ENCODE measurements at places on chromosomes 3 and 15.

GRCh38 chr15:70853973-70854665, at the start of gene LARP6:
TSS of gene LARP6 (minus strand) at chr15:70854157. CDS start at chr15:70854088, 69 bp downstream.
- DNase-seq = peak; percentile 10

GRCh38 chr3:38581774-38582173, 67.7 kb downstream of the SCN5A start:
- DNase-seq = no peak

GRCh38 chr3:11635680-11636393, 7.9 kb downstream of the VGLL4 start:
- no peak for DNase-seq

GRCh38 chr3:24067483-24067882, 122.4 kb downstream of the NR1D2 start:
- no peak for DNase-seq

GRCh38 chr15:68781766-68782588, 38.7 kb downstream of the ANP32A start:
- peak; percentile 33 for DNase-seq

GRCh38 chr3:130865489-130865888, 28.4 kb upstream of the ATP2C1 start:
- DNase-seq = no peak

DNA sequence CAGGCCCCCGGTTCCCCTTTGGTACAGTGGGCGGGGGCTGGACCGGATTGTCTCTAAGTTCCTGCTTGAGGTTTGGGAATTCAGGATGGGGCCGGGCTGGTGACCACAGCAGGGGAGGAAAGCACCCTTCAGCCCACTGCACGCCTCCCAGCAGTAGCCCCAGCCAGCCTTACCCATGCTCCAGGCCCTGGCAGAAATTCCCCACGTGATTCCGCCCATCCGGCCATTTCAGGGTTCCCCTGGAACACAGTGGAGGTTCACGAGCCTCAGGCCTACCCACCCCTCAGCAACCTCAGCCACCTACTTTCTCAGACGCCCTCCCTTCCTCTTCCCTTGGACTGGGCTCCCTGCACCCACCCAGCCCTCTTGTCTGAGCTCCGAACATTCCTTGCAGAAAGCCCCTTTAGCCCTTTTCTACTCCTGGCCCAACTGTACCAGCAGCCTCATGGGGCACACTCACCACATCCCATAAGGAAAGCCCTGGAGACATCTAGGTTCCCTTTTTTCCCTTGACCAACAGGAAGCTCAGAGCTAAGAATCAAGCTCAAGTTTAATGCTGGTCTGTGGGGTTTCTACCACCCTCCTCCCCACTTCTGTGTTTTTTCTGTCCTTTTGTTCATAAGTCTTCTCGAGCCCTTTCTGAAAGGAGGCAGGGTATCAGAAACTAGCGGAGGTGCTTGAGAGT, 11.5 kb downstream of the ALS2CL start:
- no peak for DNase-seq

GRCh38 chr3:81871358-81872155, 110.1 kb upstream of the GBE1 start:
- DNase-seq = no peak

- DNase-seq = no peak
These were observed 68.9 kb upstream of the HERC1 start for GRCh38 chr15:63902671-63903035.

GRCh38 chr3:36700537-36701248, 63.7 kb downstream of the DCLK3 start:
- DNase-seq = peak; percentile 67

DNA sequence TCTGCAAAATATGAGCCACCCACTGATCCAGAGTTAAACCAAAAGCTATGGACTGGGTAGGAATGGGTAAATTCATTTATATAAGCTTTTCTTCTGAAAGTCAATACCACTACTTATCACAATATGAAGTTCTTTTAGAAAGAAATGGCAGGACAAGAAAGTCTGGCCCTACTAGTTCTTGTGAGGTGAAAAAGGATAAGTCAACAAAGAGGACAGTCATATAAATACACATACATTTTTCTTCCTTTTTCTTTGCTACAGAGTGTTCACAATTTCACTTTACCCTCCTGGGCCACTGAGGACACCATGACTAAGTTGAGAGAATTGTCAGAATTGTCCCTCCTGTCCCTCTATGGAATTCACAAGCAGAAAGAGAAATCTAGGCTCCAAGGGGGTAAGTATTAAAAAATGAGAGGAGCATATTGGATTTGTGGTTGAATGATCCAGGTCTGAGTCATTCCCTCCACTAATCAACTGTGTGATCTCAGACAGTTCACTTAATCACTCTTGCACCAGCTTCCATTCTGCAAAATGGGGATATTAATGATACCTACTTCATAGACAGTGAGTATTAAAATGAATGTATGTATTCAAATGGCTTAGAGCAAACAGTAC, 27.6 kb downstream of the ACP3 start:
- DNase-seq = no peak

- peak; percentile 54 for DNase-seq
These were observed 11.4 kb upstream of the CYP11A1 start for GRCh38 chr15:74378848-74379247.

DNA sequence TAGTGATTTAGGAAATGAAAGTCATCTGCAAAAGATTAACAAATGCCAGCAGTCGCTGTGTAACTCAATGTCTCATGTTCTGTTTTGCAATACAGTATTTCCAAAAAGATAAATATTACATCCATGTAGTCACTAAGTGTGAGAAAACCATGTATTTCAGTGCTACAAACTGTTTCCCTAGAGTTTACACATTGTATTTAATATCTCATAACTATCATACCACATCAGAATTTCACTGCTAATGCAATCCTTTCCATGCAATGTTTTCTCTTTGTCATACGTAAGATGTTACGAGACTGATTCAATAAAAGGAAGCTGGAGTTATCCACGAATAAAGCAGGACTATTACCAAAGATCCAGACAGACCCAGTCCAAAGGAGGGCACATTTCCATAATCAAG, 269.4 kb downstream of the GBE1 start:
- DNase-seq = no peak

DNA sequence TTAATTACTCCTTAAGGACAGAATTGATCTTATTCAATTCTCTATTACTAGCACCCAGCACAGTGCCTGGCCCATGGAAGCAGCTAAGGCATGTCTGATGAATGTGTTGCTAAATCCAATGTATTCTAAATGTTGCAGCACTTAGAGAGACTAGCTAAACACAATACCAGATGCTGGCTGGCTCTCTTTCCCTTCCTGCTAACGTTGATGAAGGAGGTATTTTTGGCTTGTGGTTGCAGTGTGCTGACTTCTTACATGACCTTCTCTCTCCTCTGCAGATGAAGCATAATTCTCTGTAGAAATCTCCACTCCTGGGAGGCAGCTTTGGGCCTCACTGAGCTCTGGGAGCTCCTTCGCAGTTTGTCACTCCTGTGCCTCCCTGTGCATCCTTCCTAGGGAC, 183.6 kb downstream of the PEX5L start:
- DNase-seq = no peak

- no peak for DNase-seq
These were observed 32.6 kb upstream of the ITGA11 start for GRCh38 chr15:68464448-68465090.

GRCh38 chr3:10300087-10300486, 7.3 kb upstream of the GHRL start:
- no peak for DNase-seq

DNA sequence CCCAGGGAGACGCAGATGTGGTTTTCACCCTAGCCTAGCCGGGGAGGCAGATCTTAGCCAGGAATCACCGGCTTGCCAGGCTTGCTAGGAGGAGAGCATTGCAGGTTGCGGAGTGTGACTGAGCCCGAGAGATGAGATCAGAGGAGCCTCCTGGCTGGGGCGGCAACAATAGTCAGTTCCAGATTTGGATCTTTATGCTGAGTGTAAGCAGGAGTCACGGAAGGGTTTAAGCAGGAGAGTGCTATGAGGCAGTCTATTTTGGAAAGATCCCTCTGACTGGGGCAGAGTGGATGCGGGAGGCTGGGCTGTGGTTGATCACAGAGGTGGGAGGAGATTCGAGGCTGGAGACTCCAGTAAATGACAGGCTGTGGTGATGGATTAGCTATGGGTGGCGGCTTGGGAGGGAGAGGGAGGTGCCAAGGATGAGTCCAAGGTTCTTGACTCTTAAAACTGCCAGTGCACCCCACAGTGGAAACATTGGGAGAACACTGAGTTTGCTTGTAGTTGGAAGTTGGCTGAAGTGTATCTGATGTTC, 10.4 kb upstream of the BAHD1 start:
- no peak for DNase-seq

GRCh38 chr3:58722561-58722960, 56.0 kb upstream of the FAM3D start:
- no peak for DNase-seq

- no peak for DNase-seq
These were observed 267.3 kb upstream of the SLITRK3 start for GRCh38 chr3:165463531-165463930.

DNA sequence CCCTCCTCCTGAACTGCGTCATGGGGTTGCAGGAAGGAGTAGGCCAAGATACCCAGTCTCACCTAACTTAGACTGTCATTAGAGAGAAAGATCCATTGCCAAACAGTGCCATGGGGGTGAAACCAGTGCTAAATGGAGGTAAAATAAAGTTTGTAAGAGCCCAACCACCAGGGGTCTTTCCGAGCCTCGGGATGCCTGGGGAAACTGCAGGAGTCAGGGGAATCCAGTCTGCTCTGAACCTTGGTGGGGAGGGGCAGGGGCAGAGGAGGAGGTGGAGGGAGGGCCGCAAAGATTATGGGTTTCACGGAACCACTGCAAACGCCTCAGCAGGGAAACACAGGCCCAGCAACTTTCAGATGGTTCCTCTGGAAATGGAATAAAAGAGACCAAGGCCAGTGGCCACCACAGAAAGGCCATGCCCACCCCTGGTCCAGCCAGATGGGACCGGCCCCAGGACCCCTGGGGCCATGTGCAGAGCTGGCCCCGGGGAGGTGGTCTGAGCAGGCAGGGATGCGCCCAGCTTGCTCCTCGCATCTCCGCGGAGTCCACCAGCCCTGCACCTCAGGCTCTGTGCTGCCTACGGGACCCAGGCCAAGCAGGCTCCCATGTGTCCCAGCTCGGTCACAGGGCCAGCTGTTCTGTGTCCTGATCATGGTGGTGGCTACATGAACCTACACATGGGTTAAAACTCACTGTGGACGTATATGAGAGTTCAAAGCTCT, 19.8 kb upstream of the GP9 start:
- no peak for DNase-seq

- DNase-seq = no peak
These were observed 483.6 kb downstream of the GBE1 start for GRCh38 chr3:81277853-81278252.

GRCh38 chr3:32487781-32488473, 14.7 kb downstream of the CMTM6 start:
- no peak for DNase-seq

- no peak for DNase-seq
These were observed 79.0 kb downstream of the SATB1 start for GRCh38 chr3:18346097-18346496.

GRCh38 chr3:55124371-55124770, 196.5 kb upstream of the LRTM1 start:
- DNase-seq = no peak

GRCh38 chr15:38650384-38650783, 85.8 kb upstream of the RASGRP1 start:
- no peak for DNase-seq

GRCh38 chr3:69058180-69058946, 6.2 kb upstream of the TMF1 start:
- peak; percentile 42 for DNase-seq

GRCh38 chr3:30418443-30418842, 188.0 kb upstream of the TGFBR2 start:
- DNase-seq = no peak

DNA sequence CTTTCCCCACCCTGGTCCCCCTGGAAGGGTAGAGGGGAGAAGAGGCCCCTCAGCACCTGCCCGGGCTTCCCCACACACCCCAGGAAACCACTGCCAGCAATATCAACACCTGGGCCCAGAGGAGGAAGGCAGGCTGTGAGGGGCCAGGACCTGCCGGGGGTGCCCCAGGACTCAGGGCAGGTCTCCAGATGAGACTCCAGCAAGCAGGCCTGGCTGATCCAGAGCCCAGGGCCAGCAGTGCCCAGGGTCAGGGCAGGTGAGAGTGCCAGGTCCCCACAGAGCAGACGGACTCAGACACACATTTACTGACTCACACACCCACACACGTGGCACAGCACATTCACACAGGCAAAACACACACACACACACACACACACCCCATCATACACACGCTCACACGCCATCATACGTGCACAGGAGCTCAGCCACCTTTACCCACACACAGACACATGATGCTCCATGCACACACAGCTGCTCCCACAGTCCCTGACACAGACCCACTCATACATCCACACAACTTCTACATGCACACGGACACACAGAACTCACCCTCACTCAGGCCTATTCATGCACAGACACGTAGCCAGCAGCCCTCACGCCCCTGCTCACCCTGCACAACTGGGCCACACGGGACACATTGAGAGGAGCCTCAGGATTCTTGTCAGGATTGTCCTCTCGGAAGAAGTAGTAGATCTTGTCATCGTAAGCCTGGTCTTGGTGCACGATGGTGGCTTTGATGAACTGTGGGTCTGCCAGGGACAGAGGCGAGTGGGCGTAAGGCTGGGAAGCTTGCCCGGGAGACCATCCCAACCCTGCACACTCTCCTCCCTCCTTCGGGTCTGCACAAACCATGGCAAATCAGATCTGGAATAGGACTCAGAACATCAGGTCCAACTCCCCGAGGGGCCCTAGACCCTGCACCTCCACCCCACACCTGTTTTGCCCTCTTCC, 17.5 kb downstream of the SEMA7A start:
- DNase-seq = no peak

DNA sequence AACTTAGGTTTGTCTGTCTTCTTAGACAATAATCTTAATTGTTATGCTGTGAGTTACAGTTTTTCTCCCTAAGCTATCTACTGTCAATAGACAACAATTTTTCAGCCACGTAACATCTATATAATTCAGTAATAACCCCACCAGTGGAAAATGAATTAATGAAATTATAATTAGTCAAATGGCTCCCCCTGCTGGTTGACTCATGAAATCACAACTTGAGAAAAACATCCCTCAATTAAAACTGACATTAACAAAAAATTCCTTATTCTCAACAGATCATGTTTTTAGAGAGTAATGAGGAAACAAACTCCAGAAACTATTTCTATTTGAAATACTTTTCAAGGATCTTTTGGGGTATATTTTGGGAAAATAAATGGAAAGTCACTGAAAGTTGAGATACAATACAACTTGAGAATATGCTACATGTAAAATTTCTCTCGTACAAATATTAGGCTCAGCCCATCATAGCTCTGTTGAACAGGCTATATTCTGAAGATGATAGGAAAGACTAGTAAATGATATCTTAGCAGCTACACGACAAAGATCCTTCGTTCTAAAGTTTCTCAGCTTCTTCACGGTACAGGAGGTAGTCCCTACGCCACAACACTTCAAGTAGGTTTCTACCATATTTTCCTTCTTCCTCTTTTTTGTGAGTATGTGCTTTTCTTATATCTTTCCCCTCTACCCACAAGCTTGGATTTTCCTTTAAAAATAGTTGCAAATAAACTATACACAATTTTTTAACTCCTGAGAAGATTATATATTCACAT, 20.7 kb downstream of the PPP1R2 start:
- DNase-seq = peak; percentile 52

- DNase-seq = no peak
These were observed 264.7 kb upstream of the ROPN1 start for GRCh38 chr3:124256599-124256998.
